Kasumi-1 (cell line): ENCODE measurements at places on chromosomes 12 and 14.

DNA sequence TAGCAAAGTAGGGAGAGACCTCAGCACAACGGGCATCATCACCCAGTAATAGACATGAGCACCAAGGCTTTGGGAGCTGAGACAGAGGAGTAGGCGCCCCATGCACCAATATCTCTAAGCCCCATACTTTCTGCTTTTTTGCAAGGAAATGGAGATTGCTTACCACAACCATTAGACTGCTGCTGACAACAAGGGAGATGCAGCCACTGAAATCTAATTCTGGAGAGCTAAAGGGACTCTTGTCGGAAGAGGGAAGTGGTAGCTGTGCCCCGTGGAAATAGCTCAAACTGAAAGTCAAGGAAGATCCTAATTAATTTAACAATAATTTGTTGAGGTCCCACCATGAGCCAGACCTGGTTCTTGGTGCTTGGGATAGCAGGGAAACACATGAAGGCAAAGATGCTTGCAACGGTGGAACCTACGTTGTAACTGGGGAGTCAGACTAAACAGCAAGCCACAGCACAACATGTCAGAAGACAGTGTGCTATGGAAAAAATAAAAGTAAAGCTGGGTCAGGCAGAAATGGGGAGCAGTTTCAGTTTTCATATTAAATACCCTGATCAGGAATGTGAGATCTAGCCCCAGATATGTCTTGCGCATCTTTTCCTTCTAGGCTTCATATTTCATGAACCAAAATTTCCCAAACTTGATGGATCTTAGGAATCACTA, 1131.0 kb downstream of the BCL11B start:
- no peak for DNase-seq

DNA sequence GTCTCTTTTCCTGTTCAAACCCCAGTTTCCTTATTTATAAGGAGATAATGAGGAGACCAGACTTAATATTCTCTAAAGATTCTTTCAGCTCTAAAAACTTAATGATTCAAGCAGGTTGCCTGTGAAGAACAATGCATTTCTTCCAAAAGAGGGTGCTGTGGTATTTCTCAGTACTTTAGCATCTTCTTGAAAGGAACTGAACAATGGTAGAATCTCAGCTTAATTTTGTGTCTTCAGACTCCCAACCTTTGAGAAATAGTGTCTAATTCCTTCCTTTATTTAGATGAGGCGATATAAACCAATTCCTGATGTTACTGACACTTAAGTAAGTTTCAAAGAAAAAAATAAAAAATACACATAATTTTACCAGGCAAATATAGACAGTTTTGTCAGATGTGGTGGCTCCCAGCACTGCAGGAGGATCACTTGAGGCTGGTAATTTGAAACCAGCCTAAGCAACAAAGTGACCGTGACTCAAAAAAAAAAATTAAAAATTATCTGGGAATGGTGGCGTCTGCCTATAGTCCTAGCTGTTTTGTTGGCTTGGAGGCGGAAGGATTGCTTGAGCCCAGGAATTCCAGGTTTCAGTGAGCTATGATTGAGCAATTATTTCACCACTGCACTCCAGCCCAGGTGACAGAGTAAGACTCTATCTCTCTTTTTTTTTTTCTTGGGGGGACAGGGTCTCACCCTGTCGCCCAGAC, 76.9 kb upstream of the PSMA6 start:
- peak; percentile 31 for DNase-seq

DNA sequence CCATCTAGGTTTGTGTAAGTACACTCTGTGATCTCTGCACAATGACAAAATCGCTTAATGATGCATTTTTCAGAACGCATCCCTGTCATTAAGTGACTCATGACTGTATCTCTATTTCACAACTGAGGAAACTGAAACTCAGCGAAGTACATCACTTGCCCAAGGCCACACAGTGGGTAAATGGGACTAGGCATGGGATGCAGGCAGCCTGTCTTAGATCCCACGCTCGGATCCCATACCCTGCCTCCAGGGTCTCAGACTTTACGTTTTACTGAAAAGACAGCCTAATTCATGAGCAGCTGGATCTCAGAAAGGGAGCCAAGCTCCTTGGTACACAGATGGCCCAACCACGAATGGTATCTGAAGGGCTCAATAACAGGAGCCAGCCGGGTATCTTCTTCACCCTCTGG, 2.4 kb upstream of the MLEC start:
- no peak for DNase-seq

- peak; percentile 94 for DNase-seq
Observed at GRCh38 chr14:103606963-103607668, 21.9 kb upstream of the KLC1 start.

- no peak for DNase-seq
Observed at GRCh38 chr12:12592930-12593329, 18.7 kb upstream of the CREBL2 start.

GRCh38 chr12:90428465-90428864, 526.5 kb downstream of the CCER1 start:
- DNase-seq, result no peak

DNA sequence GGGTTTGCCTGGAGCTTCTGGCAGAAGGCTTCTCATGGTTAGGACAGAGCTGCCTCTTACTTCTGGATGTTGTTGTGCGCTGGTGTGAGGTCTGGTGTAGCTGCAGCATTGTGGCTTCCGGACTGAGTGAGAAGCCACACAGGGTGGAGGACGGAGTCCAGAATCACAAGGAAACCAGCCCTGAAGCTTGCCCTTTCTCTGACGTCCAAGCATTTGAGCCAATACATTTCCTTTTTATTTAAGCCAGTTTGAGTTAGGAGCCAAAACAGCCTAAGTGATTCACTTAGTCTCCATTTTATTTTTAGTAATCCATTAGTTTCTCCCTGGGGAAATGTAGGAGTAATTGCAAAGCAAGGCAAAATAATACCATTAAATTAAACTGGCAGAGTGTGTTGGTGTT, 402.4 kb upstream of the RGS6 start:
- DNase-seq, result no peak

DNA sequence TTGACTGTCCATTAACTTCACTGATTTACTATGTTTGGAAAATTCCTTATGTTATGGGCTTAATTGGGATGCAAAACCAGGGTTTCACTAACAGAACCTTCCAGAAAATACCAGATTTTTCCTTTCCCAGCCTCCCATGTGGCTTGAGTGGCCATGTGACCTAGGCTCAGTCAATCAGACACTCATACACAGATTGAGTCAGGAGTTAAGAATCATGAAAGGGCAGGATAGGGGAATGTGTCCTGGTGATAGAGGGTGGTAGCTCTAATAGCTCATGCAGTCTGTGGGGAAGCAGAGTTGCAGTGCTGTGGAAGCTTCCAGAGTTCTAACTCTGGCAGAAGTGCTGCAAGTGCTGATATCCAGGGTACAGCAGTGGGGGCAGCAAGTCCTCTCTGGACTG, 134.1 kb upstream of the IFNG-AS1 start:
- no peak for DNase-seq

GRCh38 chr14:59634617-59635016, 58.0 kb upstream of the CCDC175 start:
- no peak for DNase-seq

DNA sequence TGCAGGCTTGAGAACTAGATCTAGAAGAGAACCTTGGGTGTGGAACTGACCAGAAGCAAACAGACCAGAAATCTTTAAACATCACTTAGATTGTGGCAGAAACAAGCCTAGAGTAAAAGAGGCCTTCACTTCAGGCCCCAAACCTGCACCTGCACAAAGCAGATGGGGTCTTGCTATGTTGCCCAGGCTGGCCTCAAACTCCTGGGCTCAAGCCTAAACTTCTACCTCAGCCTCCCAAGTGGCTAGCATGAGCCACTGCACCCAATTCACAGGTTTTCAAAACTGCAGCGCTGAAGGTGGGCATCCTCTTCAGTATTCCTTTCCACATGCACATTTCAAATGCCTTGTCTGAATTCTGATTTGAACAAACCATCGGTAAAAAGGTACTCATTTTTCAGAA, 19.9 kb downstream of the MOK start:
- no peak for DNase-seq

GRCh38 chr14:31283153-31283552, 75.6 kb upstream of the HECTD1 start:
- DNase-seq, result no peak

GRCh38 chr12:101597164-101597563, 2.4 kb downstream of the MYBPC1 start:
- no peak for DNase-seq

DNA sequence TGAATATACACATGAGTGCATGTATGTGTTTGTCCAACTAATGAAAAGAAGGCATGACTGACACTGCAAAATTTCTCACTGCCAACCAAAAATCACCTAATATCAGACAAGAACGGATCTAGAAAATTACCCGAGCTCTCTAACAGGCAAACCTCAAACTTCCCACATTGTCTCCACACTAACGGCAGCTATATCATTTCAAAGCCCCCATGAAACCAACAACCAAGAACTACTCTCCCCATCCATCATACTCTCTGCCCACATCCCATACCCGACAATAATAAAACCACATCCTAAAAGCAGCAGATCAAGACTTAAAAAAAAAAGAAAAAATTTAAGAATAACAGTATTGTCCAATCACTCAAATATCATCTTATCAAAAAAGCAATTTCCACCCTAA, 227.1 kb downstream of the CEP128 start:
- no peak for DNase-seq

GRCh38 chr12:131907379-131908091, 13.1 kb downstream of the ULK1 start:
- DNase-seq, result no peak

DNA sequence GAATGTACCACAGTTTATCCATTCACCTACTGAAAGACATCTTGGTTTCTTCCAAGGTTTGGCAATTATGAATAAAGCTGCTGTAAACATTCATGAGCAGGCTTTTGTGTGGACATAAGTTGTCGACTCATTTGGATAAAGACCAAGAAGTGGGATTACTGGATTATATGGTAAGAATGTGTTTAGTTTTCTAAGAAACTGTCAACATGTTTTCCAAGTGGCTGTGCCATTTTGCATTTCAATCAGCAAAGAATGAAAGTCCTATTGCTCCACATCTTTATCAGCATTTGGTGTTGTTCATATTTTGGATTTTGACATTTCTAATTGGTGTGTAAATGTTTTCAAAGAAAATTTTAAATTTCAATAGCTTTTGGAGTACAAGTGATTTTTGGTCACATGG, 27.3 kb upstream of the KLRF1 start:
- no peak for DNase-seq

DNA sequence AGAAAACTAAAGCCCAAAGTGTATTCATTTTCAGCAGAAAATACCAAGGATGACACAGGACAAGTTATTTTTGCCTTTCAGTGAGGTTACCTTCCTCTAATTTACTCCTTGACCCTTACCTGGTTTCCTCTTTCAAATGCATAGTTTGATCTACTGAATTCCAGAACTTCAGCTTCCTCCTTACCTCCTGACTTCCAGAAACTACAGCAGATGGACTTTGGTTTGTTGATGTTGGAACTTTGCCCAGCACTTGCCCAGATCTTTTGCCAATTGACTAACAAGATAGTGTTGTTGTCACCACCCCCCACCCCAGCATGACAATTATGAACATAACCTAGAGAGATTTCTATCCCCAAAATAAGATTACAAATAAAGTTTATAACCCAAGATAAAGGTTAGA, 63.2 kb downstream of the NAV3 start:
- DNase-seq, result no peak

GRCh38 chr12:89176676-89177075, 175.6 kb downstream of the DUSP6 start:
- DNase-seq, result peak; percentile 20

DNA sequence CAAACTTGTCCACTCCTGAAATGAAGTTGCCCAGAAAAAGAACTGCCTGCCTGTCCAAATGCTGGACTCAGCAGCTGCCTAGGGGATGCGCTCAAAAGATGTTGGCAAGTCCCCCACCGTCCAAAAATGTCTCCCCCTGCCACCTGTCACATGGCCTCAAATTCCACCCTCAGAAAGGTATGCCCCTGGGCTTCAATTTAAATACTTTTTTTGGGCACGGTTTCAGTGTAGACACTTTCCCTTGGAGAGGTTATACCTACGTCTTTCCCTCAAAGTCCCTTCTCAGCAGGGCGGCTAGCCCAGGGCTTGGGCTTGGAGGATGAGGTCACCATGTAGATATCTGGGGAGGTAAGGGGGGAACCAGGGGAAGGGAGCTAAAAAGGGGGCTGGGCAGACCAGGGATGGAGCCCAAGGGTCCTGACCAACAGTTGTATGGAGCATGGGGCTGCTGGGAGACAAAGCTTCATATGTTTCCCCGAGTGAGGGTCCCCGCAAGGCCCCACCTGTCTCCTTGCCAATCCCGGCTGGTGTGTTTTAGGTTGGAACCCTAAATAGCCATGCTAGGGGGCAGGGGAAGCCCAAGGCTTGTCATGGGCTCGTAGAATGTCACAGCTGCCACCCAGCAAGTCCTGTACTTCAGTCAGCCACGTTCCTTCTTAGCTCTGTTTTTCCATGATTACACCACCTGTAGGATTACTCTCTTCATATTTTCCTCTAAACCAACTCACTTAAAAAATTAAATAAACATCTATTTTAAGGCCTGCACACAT, 131.2 kb upstream of the TBX3 start:
- DNase-seq, result no peak

- no peak for DNase-seq
Observed at GRCh38 chr14:78254911-78255461, 84.8 kb downstream of the NRXN3 start.

GRCh38 chr12:31008241-31008761, 65.4 kb upstream of the DDX11 start:
- DNase-seq, result no peak

DNA sequence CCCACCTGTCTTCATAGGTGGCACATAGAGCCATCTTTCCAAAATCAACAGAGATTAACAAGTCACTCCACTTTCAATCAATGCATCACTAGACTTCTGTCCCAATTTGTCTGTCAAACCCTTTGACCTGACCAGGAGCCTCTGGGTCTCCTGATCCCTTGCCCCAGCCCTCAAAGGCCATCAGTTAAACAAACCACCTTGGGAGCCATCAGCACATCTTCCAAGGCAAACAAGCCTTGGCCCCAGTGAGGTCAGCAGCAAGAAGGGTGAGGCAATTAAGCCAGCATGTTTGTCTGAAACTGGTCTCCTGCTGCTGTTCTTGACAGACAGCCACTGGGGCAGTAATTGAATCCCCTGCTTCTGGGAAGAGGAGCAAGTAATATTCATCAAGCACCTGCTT, 742.8 kb upstream of the TBX3 start:
- no peak for DNase-seq

GRCh38 chr12:86349196-86349595, 93.0 kb upstream of the MGAT4C start:
- DNase-seq, result no peak

DNA sequence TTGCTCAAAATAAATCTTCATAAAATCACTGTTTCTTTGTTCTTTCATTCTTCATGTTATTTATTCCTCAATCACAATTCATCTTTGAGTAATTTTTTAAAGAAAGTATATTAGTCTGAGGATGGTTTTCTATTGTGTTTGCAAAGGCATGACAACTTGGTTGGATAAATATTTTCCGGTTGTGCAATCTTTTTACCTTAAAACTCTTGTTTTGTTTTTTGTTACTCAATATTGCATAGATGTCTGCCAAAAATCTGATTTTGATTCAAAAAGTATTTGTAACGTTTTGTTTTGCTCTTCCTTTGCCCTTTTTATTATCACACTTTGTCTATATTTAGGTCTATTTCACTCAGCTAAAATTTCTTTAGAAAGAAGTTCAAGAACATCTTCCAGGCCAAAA, 86.2 kb upstream of the SYT1 start:
- no peak for DNase-seq

GRCh38 chr12:93680006-93680405, 2.8 kb downstream of the CRADD start:
- no peak for DNase-seq

GRCh38 chr12:42338280-42338679, 12.3 kb downstream of the PPHLN1 start:
- no peak for DNase-seq
